Hypothalamus (tissue), 51 donors: ENCODE measurements at places on chromosomes 2 and 18.

- DNase-seq, result no peak
Measured at GRCh38 chr2:5923957-5924945, 232.1 kb downstream of the SOX11 start.

- DNase-seq, result peak; percentile 18
Measured at GRCh38 chr2:25063876-25064660, 22.2 kb downstream of the EFR3B start.

DNA sequence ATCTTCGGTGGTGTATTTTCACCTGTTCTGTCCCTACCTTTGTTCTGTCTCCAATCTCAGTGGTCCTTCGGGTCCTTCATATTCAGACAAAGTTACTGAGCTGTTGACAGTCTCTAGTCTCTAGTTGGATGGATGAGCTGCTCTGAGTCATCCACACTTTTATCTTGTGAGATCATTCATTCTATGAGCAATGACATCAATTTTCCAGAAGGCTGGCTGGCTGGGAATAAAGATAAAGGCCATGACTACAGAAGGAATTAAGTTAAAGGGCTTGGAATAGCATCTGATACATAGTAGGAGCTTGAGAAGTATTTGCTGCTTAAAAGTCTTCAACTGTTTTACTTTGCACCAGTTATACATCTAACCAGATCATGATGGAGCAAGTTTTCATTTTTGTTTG is 43.1 kb upstream of the SLC39A10 start:
- DNase-seq, result no peak

DNA sequence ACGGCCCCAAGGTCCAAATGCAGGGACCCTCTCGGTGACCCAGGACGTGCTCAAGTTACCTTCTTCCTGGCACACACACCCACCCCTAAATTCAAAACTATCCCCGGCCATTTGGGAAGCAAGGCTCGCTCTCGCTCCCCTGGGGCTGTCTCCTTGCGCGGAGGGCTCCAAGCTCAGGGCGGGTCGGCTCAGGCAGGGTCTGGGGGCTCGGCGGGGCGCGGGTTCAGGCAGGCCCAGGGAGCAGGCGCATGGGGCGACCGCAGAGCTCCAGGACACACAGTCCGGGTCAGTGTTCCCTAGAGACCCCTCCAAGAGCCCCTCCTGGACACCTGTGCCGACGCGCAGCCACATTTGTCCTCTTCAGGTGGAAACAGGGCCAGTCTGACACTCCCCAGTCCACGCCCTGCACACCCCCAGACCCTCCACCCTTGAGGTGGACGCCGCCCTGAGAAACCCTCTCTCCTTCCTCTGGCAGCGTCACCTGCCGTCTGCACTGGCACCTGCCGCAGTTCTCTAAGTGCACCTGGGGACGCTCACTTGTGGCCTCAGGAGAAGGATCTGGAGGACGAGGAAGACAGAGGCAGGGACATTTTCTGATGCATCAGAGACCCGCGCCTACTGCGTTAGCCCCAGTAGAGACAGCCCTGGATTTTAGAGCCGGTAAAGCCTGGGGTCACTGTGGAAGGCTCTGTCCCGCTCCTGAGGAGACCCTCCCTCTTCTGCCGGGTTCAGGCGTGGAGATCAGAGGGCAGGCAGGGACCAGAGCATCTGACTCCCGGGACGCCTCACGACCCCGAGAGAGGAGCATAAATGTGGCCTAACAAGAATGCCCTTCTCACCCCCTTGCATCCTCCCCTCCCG is 138.8 kb downstream of the TWIST2 start:
- no peak for DNase-seq

- DNase-seq, result no peak
Measured at GRCh38 chr2:152443771-152444170, 108.8 kb downstream of the FMNL2 start.

GRCh38 chr2:97645112-97645694 is 659 bp upstream of the COX5B start:
- DNase-seq, result no peak

DNA sequence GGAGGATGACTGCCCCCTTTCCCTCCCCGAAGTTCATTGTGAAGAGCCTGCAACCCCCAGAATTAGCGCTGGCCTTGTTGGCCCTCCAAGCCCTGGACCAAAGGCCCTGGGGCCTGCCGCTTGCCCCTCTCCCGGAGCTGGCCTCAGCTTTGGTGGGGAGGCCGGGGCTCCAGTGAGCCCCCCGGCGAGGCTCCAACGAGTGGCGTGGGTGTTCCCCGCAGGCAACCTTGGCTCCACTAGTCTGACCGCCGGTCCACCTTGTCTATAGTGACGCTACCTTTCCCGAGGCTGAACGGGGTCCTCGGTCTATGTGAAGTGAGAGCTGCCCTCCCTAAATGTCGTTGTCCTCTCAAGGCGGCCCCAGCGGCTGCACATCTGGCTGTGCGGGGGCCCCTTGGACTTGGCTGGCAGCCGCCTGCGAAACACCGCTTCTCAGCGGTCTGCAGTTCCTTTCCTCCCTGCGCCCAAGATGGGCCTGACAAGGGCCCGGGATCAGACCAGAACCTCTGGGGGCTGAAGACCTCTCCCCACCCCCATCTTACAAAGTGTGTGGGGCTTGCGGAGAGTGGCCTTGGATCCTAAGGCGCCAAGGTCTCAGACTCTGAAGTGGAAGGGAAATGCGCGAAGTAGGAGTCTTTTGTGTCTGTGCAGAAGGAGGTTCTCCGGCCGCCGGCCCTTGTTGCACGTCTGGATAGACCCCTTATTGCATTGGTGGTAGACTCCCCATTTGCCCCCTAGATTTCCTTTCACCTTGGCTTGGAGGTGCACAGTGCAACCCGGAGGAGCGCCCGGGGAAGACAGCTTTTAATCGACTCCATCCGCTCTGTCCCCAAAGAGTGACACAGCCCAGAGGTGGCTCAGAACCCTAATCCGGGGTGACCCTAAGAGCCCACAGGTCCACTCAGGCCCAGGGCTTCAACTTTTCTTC is 3.9 kb upstream of the HOXD10 start:
- DNase-seq, result no peak

DNA sequence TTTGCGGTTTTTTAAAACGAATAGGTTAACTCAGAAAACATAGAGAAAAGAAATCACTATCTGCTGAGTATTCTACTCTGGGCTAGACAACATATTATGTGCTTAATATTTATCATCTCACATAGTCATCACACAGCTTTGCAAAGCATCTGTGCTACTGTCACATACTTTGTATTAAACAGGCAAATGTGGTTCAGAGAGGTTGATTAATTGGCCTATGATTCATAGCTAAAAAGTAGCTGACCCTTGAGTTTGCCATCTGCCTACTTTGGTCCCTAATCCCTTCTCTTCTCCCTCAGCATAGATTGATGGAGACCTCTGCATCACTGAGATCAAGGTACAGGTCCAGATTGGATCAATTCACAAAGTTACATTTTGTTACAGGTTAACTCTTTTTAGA is 21.4 kb downstream of the ANKRD30B start:
- no peak for DNase-seq

DNA sequence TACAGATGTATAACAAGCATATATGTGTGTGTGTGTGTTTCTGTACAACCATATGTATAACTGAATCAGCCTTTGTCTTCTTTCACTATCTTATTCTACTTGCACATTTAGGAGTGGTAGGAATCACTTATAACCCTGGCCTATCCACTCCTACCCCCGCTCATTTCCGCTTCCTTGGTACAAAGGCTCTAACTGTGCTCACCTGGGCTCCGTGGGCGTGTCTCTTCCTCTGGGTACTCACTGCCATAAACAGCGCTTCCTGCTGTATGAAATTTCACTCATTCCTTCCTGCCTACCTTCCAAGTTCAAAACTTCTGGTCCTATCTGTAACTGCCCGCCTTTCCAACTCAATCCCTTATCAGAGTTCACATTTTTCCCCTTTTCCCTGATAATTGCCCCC is 815.5 kb downstream of the EPHA4 start:
- no peak for DNase-seq

DNA sequence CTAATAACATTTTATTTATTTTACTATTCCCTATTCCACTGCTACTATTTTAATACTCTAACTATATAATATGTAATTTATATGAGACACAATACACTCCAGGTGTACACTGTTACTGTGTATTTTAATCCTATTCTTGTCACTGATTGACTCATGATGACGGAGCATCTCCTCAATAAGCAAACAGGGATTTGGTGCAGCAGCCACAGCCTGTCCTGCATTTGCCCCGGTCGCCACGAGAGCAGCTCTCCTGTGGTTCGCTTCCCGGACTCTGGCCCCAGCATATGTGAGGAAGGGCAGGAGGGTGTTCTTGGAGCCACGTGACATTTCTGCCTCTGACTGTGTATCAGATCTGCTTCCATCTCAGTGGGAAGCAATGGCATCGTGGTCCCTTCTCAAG is 74.1 kb upstream of the PXDN start:
- no peak for DNase-seq

GRCh38 chr2:120602251-120602650 is 133.4 kb upstream of the GLI2 start:
- no peak for DNase-seq

DNA sequence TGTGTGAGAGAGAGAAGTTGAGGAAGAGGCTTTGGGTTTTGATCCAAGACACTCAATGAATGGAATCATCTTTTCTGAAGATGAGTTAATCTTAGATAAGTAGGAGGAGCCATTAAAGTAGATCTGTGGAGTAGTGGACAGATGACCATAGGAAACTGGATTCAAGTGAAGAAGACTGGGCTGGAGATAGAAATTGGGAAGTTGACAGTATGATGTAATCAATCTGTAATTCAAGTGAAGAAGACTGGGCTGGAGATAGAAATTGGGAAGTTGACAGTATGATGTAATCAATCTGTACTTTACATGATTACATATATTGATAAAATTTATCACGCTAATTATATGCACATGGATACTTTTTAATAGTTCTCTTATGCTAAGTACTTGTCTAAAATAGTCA is 92.8 kb downstream of the PHLPP1 start:
- no peak for DNase-seq

DNA sequence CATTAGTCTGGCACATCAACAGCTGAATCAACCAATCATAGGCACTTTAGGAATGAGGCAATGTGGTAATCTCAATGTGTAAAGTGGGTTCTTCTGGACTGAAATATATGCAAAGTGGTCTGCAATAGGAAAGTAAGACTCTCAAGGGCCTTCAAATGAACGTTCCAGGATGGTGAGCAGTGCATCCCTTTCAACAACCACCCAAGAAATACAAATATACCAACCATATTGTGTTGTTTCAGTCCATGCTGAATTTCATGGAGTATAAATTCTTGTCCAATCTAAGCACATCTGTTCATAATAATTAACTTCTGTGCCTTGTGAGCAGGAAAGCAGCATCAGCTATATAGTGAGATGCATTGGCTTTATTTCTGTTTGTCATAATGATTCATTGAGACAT is 556.2 kb downstream of the THSD7B start:
- no peak for DNase-seq

- no peak for DNase-seq
Measured at GRCh38 chr2:173150087-173150486, 74.4 kb downstream of the MAP3K20 start.

DNA sequence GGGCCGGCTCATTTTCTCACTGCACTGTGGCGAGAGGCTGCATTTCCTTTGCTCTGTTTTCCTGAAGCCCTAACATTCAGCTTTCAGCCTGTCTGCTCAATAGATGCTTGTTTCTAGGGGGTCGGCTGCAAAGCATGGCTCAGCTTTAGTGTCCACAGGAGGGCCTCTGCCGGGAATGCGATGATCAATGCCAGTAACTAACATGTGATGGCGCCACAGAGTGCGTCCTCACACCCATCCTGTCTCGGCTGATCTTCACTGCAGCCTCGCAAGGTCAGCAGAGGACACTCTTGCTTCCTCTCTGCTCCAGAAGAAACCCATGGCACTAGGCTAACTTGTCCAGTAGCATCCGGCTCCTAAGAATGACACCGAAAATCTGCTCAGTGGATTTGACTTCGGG is 156.4 kb upstream of the PXDN start:
- DNase-seq, result no peak

DNA sequence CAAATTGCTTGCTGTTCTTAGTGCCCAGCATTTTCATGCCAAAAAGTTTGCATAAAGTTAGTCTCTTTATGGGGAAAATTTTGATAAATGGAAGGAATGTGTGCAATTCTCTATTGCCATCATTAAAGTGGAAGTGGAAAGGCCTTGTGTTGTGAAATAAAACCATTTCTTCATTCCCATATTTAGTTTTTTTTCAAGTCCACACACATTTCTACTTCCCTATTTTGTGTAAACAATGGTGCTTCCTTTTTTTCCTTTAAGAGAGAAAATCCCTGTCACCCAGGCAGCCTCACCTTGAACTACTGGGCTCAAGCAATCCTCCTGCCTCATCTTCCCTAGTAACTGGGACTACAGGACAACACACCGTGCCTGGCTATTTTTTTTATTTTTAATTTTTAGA is 42.3 kb upstream of the NCOA1 start:
- DNase-seq, result no peak

DNA sequence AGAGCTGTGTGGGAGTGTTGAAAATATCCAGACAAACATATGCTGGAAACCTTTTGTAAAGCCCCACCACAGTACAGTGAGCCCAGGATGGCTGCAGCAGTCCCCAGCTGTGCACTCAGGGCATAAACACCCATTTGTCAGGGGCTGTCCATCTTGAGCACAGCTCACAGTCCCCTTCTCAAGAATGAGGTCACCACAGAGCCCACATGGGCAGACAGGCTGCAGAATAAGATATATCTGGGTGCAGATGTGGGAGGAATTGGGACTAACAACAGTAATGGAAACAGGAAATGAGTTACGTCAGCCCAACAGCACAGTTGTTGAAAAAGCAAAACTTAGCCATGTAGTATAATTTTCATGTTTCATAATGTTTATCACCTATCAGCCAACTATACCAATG is 219.6 kb downstream of the ETAA1 start:
- no peak for DNase-seq

GRCh38 chr2:238808761-238809160 is 39.1 kb upstream of the TWIST2 start:
- no peak for DNase-seq
